ENCODE measurements at places on chromosomes 11 and 22.

DNA sequence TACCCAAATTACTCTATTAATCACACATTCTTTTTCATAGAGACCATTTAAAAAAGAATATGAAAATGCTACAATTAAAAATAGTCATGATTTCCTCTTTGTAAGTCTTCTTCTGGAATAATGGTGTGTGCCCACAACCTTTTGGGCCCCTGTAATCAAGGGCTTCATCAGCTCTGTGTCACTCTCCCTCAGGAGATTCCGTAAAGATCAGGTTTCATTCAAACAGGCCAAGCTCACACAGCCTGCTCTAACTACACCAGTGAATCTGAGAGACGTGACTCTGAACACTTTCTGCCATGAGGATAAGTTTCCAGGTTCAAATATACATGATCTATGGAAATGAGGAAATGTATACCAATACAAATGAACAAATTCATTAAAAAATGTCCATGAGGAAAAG, 9.5 kb downstream of the DRICH1 start:
- no peak for DNase-seq

DNA sequence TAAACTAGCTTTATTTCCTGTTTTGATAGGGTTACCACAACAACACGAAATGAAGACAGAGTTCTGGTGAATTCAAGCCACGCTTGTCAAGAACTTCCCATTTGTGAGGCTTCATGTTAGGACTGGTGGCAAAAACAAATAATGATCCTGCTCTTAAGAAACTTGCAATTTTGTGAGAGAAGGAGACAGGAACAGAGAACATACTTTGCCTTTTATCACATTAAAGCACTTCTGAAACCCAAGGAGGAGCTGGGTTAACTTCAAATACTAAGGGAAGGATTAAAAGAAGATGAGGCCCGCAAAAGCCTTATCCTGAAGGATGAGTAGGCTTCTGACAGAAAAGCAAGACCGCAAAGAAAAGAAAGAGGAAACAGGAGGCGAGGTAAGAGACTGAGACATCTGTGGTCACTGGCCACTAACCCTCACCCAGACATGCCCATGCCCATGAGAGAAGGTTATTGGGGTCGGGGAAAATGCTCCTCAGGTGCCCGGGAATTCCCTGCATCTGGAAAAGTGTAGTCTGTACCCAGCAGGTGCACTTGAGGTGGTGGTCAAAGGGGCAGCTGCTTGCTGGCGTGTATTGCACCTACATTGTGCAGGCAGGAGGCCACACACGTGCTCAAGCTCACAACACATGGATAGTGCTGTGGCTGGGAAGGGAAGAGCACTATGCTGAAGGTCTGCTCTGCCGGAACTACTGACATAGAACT, 50.5 kb downstream of the MAPK1 start:
- no peak for DNase-seq

DNA sequence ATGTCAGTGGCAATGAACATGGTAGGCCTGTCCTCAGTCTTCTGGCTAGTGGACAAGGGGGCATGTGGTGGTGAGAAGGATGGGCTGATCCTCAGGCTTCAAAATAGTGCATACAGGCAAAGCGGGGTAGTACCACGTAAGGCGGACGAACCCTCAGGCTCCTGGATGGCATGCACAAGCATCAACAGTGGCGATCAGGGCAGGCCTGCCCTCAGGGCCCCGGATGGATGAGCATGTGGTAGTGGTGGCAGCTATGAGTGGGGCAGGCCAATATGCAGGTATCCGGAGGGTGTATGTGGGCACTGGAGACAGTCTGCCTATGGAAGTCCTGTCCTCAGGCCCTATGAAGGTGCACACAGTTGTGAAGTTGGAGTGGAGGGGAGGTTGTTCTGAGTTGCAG, 163.8 kb downstream of the GUCY1A2 start:
- DNase-seq, result no peak

- no peak for DNase-seq
Observed at GRCh38 chr11:68061508-68061907, 22.7 kb downstream of the TCIRG1 start.

GRCh38 chr22:23775779-23776375, 3.2 kb downstream of the MMP11 start:
- DNase-seq, result no peak

DNA sequence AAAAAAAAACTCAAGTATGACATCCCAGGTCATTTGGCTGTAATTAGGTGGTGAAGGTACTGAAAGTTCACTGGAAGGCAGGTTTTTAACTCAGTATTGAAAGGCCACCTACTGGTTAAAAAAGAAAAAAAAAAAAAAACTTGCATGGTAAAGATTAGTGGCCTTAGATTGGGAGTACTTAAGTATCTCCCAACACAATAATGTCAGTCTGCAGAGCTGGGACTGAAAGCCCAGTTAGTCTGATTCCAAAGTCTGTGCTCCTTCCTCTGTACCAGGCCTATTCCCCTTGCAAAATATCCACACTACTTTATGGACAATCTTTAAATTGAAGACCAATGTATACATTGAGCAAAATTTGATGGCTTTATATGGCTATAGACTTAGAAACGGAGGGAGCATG, 85.5 kb downstream of the NOX4 start:
- no peak for DNase-seq

DNA sequence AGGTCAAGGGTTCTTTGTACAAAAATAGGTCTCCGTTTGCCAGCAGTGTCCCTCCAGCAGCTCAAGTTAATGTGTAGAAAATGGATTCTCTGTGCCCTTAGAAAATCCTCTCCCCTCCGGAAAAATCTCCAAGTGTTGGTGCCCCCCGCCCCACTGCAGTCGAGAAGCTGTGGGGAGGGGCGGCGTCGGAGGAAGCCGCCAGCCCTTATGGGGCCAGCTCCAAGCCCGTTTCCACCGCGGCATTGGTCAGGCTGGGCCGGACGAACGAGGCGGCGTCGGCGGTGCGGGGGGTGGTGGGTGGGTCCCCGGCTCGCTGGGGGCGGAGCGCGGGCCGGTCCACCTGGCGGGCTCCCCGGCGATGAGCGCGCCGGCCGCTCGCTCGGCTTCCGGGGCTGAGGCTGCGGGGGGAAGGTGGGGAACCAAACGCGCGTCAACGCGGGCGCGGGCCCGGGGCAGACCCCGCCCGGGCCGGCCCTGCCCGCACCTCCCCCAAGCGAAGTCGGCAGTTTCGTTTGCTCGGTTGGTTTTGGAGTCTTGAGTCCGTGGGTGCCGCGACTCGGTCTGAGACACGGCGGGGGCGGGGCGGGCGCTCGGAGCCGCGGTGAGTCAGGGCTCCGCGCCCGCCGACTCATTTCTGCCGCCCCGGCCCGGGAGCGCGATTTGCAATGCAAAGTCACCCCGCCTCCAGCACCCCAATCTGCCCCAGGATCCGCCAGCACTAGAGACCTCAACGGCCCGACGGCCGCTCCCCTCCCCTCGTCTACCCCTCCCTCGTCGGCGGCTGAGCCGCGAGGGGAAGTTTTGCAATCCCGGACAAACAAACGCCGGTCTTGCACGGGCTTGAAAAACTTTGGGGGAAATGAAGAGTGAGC, 1.4 kb downstream of the ASCL2 start:
- peak; percentile 27 for DNase-seq
